WTC11 (cell line): ENCODE measurements at places on chromosomes 3 and 15.

- H3K4me3 ChIP-seq: no peak overlapping the region
- peaks cover 25% of the 10 kb centered on the region for H3K4me1 ChIP-seq
- H3K27me3 ChIP-seq: no peaks in the 10 kb centered on the region
- H3K27ac ChIP-seq: peak overlapping the region; percentile 74
- peaks cover 45% of the 10 kb centered on the region for H3K36me3 ChIP-seq
Measured at GRCh38 chr3:112365636-112366035, 32.7 kb downstream of the CD200 start.

GRCh38 chr15:39270934-39271333 lies 309.9 kb upstream of the THBS1 start:
- no peaks in the 10 kb centered on the region for H3K36me3 ChIP-seq
- H3K27me3 ChIP-seq: no peaks in the 10 kb centered on the region
- no peak overlapping the region for H3K4me3 ChIP-seq
- peaks cover 16% of the 10 kb centered on the region for H3K4me1 ChIP-seq

GRCh38 chr15:72463702-72464101 lies 10.4 kb upstream of the ARIH1 start:
- H3K27ac ChIP-seq: no peak overlapping the region
- H3K27me3 ChIP-seq: no peaks in the 10 kb centered on the region; the same call in 1 of the 2 replicates
- no peak overlapping the region for H3K4me3 ChIP-seq
- H3K4me1 ChIP-seq: no peaks in the 10 kb centered on the region
- H3K36me3 ChIP-seq: no peaks in the 10 kb centered on the region
- DNase-seq: no peak

- peaks cover 17% of the 10 kb centered on the region for H3K4me1 ChIP-seq
- H3K36me3 ChIP-seq: peaks cover 48% of the 10 kb centered on the region
- DNase-seq: no peak
- H3K4me3 ChIP-seq: no peak overlapping the region
- no peak overlapping the region for H3K27ac ChIP-seq
- no peaks in the 10 kb centered on the region for H3K27me3 ChIP-seq
Measured at GRCh38 chr3:182957226-182957625, 23.1 kb downstream of the DCUN1D1 start.

GRCh38 chr15:76346669-76347481 lies 10.3 kb downstream of the ISL2 start:
- peaks cover 21% of the 10 kb centered on the region for H3K4me1 ChIP-seq
- H3K27me3 ChIP-seq: peaks cover 93% of the 10 kb centered on the region
- H3K4me3 ChIP-seq: peak overlapping the region; percentile 70
- DNase-seq: peak; percentile 50

DNA sequence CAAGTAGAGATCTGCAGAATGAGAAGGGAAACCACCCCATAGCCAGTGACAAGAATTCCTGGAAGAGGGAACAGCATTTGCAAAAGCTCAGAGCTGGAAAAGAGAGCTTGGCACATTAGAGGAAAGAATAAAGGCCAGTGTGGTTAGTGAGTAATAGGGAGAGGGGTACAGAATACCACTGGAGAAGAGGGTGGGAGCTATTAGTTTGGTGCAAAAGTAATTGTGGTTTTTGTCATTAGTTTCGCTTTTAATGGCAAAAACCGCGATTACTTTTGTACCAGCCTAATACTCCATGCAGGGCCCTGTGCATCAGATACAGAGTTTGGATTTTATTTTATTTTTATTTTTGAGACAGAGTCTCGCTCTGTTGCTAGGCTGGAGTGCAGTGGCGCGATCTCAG lies 9.8 kb downstream of the SLC24A1 start:
- H3K4me1 ChIP-seq: peaks cover 9% of the 10 kb centered on the region; the same call in 1 of the 2 replicates
- H3K27ac ChIP-seq: no peak overlapping the region
- no peak overlapping the region for H3K4me3 ChIP-seq
- H3K27me3 ChIP-seq: no peaks in the 10 kb centered on the region
- no peaks in the 10 kb centered on the region for H3K36me3 ChIP-seq
- DNase-seq: no peak

GRCh38 chr3:77392181-77392580 lies 352.3 kb downstream of the ROBO2 start:
- H3K27me3 ChIP-seq: no peaks in the 10 kb centered on the region
- peaks cover 5% of the 10 kb centered on the region; the same call in 1 of the 2 replicates for H3K4me1 ChIP-seq
- DNase-seq: no peak
- no peak overlapping the region for H3K27ac ChIP-seq
- H3K4me3 ChIP-seq: no peak overlapping the region

DNA sequence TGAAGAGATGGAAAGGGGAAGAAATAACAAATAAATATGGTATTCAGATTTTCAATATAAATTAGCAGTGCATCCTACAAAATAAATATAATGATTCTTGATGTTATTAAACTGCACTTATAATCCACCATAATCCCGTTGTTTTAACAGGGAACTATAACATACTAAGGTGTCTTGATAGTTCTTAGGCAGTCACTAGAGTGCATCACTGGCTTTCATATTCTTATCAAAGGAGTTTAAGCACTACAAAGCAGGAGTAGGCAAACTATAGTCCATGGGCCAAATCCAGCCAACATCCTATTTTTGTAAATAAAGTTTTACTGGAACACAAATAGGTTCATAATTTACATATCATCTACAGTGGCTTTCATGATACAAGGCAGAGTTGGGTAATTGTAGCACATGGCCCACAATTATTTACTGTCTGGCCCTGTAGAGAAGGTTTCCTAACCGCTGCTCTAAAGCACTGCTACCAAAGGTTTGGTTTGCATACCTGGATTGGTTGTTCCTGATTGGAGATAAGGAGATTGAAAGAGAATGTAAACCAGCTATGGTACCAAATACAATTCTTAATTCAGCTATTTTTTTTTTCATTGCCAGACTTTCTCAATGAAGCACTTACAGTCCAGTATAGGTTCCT lies 104.3 kb downstream of the ZNF280D start:
- no peak for DNase-seq
- no peak overlapping the region for H3K27ac ChIP-seq
- H3K4me1 ChIP-seq: no peaks in the 10 kb centered on the region
- H3K27me3 ChIP-seq: no peaks in the 10 kb centered on the region

DNA sequence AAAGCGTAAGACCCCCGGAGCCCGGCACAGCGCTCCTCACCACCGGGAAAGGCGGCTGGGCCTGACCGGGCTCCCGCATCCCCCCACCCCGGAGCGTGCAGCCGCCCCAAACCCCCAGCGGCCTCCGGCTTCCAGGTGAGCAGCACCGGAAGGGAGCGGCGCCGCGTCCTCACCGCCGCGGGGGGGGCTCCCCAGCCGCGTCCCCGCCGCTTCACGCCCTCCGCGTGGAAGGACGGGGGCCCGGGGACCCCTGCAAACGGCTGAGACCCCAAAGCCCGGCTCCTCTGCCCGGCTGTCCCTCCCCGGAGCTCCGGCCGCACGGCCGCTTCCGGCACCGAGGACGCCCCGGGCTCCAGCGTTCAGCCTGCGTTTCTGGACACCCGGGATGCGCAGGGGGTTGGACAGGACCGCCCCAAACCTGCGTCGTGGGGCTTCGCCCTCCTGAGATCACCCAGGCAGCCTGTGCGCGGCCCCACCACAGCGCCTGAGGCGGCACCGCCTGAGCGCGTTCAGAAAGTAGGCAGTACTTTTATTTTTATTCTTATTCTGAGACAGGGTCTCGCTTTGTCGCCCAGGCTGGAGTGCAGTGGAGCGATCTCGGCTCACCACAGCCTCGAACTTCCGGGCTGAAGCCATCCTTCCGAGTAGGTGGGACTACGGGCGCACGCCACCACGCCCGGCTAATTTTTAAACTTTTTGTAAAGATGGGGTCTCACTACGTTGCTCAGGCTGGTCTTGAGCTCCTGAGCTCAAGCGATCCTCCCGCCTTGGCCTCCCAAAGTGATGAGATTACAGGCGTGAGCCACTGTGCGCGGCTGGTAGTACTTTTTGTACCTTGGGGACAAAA lies 51.6 kb upstream of the BLM start:
- peaks cover 4% of the 10 kb centered on the region; the same call in 1 of the 2 replicates for H3K4me1 ChIP-seq
- peak; percentile 57 for DNase-seq
- H3K27ac ChIP-seq: no peak overlapping the region
- H3K36me3 ChIP-seq: no peaks in the 10 kb centered on the region
- peak overlapping the region; percentile 62 for H3K4me3 ChIP-seq
- peaks cover 7% of the 10 kb centered on the region for H3K27me3 ChIP-seq

GRCh38 chr3:71185733-71186455 lies 397.6 kb downstream of the FOXP1 start:
- no peaks in the 10 kb centered on the region for H3K27me3 ChIP-seq
- H3K4me3 ChIP-seq: no peak overlapping the region
- no peaks in the 10 kb centered on the region for H3K36me3 ChIP-seq
- H3K27ac ChIP-seq: peak overlapping the region; percentile 9; the same call in 1 of the 2 replicates
- DNase-seq: no peak

DNA sequence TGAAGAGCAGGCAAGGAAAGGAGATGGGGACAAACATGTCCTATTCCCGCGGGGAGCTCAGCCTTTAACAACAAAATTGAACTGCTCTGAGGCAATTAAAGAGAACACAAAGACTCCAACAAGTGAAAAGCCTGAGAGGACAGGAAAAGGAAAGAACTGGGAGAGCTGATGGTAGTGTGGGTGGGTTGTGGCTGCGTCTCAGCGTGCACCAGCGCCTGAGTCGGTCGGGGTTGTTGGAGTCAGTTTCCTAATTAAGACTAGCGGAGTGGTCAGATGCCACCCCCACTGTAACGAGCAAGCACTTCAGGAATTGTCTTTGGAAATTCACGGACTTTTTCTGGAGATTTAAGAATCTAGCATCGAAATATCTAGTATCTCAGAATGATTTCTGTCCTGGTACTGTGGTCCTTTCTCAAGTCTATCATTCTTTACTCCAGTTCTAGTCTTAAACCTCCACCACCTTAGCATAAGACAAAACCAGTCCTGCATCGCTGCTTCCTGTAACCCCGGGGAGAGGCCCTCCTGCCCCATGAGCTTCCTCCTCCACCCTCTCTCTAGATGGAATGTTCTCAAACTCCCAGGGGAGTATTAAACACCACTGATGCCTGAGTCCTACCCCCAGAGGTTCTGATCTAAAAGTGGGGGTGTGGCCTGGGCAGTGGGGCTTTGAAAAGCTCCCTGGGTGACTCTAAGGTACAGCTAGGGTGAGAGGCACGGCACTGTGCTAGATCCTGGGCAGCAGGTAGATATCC lies 104.0 kb downstream of the CYP19A1 start:
- H3K27me3 ChIP-seq: no peaks in the 10 kb centered on the region
- H3K27ac ChIP-seq: peak overlapping the region; percentile 26; the same call in 1 of the 2 replicates
- peaks cover 41% of the 10 kb centered on the region for H3K4me1 ChIP-seq
- H3K36me3 ChIP-seq: no peaks in the 10 kb centered on the region

DNA sequence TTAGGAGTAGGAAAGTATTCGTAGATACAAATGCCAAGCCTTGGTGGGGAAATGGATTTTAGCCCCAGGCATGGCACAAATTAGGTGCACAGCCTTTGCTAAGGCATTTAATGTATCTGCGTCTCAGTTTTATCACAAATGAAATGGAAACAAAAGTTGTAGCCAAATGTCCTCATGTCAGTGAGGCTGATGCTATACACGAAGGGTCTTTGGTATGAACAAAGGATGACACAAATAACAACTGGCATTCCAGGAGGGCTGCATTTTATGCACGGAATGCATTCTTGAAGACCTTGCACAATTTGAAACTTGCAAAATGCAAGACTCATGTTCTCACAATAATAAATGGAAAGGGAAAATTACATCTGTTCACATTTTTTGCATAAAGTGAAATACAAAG lies 181.9 kb downstream of the SV2B start:
- DNase-seq: no peak
- H3K36me3 ChIP-seq: no peaks in the 10 kb centered on the region
- no peaks in the 10 kb centered on the region for H3K4me1 ChIP-seq
- H3K4me3 ChIP-seq: no peak overlapping the region
- H3K27me3 ChIP-seq: peaks cover 3% of the 10 kb centered on the region; the same call in 1 of the 2 replicates
- no peak overlapping the region for H3K27ac ChIP-seq

- no peaks in the 10 kb centered on the region for H3K36me3 ChIP-seq
- H3K4me3 ChIP-seq: no peak overlapping the region
- H3K27ac ChIP-seq: no peak overlapping the region
- peaks cover 20% of the 10 kb centered on the region for H3K4me1 ChIP-seq
- no peaks in the 10 kb centered on the region for H3K27me3 ChIP-seq
Measured at GRCh38 chr3:147614210-147614609, 205.0 kb downstream of the ZIC1 start.

DNA sequence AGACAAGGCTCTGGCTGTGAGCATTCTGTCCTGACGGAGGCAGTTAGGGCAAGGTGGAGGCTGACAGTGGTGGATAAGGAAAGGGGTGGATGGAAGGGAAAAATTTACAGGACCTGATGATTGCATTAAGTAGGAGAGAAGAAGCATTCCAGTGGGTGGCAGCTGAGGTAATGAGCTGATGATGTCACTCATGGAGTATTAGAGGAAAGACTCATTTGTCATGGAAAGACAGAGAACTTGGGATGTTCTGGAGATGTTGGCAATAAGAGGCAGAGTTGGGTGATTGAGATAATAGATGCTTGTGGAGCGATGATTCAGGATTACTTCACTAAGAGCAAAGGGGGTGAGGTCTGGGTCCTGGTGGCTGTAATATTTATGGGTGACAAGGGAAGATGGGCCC lies 63.6 kb upstream of the SCN5A start:
- no peaks in the 10 kb centered on the region; the same call in 1 of the 2 replicates for H3K27me3 ChIP-seq
- no peaks in the 10 kb centered on the region for H3K36me3 ChIP-seq
- H3K27ac ChIP-seq: no peak overlapping the region
- no peaks in the 10 kb centered on the region for H3K4me1 ChIP-seq
- DNase-seq: no peak
- no peak overlapping the region for H3K4me3 ChIP-seq

DNA sequence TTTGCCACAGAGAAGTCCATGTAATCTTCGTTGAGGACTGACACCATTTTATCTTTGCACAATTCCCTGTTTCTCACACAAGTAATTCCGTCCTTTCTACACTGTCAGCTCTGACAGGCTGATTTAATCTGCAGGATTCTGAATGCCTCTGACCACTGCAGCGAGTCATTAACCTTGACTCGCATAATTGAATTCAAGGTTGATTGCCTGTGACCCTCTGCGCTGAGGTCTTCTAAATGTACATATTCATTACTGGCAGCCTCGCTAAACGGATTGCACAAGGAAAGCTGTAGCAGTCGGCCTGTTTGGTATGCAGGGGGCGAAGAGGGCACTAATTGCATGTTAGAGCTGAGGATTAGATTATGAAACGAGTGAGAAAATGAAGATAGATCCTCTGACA lies 147.8 kb downstream of the SHOX2 start:
- peaks cover 9% of the 10 kb centered on the region for H3K4me1 ChIP-seq
- no peaks in the 10 kb centered on the region for H3K36me3 ChIP-seq
- no peak overlapping the region for H3K4me3 ChIP-seq
- no peak overlapping the region for H3K27ac ChIP-seq

DNA sequence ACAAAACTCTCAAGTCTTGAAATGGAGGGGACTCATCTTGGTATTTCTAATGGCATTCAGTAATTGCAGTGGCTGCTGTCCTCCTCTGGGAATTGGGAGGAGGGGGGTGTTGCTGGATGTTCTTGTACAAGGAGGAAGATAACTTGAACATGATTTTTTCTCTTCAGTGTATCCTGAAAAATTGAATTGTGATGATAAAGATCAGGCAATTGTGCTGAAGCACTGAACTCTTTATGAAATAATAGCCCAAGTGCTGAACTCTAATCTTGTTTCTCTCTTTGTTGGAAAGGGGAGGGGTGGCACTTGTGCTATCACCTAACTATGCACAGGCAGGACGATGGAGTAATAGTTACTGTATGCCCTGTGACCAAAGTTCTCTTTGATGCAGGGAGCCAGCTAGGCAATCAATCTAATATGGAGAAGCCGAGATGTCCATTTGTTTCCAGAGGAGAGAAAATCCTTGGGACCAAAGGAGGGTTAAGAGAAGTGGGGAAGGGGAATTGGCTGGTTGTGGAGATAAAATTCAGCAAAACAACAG lies 68.1 kb upstream of the ATP2C1 start:
- no peaks in the 10 kb centered on the region for H3K36me3 ChIP-seq
- no peak overlapping the region for H3K4me3 ChIP-seq
- H3K27ac ChIP-seq: no peak overlapping the region
- H3K4me1 ChIP-seq: peaks cover 32% of the 10 kb centered on the region
